ENCODE measurements at places on chromosomes 1 and 21.

- peak; percentile 28 for DNase-seq
Measured at GRCh38 chr1:229199261-229200243, 71.4 kb upstream of the RAB4A start.

GRCh38 chr1:236887081-236887480 lies 92.0 kb downstream of the MTR start:
- no peak for DNase-seq

DNA sequence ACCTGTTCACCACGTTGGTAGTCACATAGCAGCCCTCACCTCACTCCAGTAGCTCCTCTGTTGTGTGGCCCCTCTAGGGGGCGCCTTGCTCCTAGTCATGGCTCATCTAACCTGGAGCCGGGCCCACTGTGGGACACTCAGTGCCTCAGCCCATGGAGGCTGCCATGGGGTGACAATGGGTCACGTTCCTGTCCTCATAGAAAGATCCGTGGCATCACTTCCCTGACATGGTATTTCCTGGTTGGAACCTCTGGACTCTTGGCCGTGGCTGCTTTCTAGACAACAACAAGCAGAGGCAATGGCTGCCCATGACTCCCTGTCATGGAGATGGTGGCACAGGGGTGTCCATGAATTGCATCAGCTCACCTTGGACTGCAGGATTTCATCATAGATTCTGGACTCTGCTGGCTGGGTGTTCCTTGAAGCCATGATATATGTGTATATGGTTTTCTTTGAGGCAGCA lies 27.5 kb upstream of the SLAMF6 start:
- DNase-seq = peak; percentile 60

- no peak for DNase-seq
Measured at GRCh38 chr1:206706298-206706791, 21.6 kb downstream of the MAPKAPK2 start.

- DNase-seq = no peak
Measured at GRCh38 chr1:151852733-151853132, 779 bp downstream of the THEM5 start.

DNA sequence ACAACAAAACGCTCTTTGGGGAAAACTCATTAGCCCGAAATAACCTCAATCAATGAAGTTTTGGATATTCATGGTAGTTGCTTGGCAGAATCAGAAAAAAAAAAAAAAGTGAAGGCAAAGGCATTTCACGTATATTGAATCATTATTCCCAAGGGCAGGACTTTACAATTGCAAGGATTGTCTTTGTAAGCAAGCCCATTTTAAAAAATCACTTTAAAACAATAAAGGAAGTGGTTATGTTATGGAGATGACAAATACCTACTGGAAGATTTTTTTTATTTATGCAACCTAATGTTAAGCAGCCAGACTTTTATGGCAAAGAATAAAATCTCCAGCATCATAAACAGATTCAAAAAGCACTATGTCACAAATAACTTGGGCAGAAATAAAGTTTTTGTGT lies 9.3 kb downstream of the GJB4 start:
- no peak for DNase-seq

GRCh38 chr1:157682710-157683437 lies 17.7 kb downstream of the FCRL3 start:
- DNase-seq = no peak

DNA sequence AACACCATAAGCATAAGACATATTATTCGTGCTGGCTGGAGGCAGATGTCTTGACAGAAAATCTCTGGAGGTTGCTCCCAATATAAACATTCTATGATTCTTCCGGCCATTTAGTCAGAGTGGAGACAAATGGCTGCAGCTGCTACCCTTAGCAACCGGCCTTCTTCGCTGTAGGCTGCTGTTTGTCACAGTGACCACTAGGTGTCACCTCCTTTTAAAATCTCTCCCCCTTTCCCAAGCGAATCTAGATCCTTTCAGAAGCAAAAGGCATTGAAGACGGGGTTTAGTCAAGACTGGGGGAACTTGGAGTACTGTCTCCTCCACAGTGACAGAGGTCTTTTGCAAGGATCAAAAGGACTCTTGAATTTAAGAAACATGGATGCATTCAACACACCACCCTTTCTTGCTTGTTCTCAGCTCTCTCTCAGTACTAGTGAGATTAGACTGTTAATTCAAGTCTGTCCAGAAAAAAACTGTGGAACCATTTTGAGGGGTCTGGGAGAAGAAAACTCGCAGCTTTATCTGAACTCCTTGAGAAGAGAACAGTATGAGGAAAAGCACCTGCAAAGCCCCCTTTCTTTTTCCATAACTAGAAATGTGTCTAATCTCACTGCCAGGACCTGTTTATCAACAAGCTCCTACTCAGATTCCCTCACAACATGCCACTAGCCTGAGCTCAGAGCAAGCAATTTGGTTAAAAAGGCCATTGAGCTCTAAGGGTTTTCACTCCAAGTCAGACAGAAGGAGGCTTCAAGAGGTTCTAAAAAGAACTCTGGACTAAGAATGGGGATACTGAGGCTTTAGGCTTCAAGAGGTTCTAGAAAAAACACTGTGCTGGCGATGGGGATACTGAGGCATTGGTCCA lies 408.3 kb upstream of the PLXNA2 start:
- peak; percentile 30 for DNase-seq

DNA sequence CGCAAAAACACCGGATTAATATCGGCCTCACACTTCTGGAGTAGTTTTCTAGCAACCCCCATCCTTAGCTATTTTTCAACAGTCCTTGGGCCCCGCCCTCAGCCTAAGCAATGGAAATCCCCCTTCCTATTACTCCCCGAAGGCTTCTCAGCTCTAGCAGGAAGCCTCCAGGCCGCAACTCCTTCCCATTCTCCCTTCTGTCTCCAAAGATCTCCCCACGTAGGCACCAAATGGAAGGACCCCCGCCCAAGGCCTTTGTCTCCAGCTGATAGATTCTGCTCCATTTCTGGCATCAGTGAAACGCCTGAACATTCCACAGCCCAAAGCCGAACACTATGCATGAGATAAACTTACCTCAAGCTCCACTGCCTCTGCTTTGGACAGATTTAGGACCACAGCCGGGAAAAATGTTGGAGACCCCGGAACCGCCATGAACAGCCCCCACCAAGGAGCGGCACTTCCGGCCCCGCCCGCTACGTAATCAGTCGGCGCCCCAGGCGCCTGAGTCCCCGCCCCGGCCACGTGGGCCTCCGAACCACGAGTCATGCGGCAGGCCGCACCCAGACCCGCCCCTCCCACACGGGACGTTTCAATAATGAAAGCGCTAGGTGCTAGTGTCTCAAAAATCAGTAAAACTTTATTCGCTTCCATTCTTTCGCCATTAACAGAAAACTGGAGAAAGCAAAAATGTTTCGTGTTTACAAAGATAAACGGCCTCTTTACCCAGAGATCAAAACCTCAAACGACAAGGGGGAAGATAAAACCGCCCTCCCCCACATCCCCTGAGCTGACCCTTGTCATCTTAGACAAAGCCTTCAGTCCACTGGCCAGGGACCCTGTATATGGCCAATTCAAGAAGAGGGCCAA lies at the start of gene NRAS:
NRAS (minus strand) TSS at position 468 of the 867 bp plus-strand sequence. CDS start 611 bp downstream, outside the sequence.
- DNase-seq = peak; percentile 95

DNA sequence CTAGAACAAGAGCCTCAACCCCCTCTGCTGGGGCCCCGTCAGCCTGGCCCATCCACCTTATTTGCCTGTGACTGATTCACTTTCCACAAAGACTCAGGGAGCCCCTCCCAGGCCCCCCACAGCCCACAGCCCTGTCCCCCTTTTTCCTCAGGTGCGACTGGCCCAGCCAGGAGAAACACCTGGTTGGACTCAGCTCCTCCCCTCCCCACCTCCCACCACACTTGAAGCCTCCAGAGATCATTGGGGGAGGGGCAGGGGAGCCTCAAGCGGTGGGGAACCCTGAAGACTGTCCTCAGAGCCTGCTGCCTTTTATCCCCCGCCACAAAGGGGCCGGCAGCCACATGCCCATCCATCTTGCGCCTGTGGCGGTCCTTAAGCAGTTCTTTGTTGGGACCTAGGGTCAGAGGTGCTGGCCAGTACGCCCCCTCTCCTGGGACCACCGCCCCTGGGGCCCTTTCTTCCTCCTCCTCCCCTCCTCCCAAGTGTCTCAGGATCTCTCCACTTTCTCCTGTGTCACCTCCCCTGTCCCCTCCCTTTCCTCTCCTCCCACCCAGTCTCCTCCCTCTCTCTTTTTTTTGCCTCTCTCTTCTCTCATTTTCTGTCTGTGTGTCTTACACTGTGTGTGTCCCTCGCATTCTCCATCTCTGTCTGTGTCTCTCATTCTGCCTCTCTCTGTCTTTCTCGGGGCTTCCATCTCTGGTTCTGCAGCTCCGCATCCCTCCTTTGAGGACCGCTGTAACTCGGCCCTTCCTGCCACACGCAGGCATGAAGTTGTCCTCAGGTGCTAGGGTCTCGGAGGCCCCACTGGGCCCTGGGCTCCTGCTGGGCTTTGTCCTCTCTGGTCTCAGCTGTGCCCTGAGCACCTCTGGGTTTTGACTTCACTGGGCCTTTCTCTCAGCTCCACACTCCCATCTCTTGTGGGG lies 12.2 kb downstream of the CRABP2 start:
- DNase-seq = peak; percentile 20

GRCh38 chr1:198876371-198876871 lies 237.6 kb downstream of the PTPRC start:
- no peak for DNase-seq

GRCh38 chr1:179169616-179170467 lies 59.6 kb downstream of the ABL2 start:
- no peak for DNase-seq

- no peak for DNase-seq
Measured at GRCh38 chr21:16194095-16194787, 464.5 kb downstream of the USP25 start.

DNA sequence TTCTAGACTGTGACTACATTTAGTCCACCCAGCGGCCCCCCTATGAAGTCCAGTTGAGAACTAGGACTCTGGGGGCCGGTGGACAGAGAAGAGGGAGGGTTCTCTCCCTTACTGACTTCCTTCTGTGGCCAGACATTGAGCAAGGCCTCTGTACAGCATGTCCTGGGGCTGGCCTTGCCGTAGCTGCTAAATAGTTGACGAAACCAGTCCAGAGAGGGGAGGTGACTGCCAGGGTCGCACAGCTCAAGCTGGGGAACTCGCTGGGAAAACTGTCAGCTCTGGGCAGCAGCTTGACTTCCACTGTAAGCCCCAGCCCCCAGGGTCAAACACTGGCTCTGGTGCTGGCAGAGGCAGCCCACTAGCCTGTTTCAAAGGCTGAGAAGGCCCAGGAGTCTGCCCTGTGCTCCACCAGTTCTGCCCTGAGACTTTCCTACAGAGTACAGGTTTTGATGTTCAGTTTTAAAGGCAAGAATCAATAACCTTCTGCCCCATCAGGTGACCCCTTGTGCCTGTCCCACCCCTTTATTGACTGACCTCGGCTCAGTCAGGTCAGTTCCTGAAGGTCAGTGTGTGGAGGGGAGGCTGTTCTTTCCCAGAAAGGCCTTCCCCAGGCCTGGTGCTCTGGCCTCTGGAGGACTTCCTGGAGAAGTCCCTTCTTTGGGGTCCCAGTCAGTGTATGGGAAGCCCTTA lies 14.1 kb downstream of the PCSK9 start:
- no peak for DNase-seq

GRCh38 chr21:42306366-42307035 lies 8.7 kb downstream of the TFF3 start:
- DNase-seq = no peak

- no peak for DNase-seq
Measured at GRCh38 chr1:107820801-107821200, 144.2 kb downstream of the VAV3 start.

- DNase-seq = no peak
Measured at GRCh38 chr1:151616505-151616849, 4.6 kb downstream of the SNX27 start.

GRCh38 chr1:246214708-246215509 lies 292.2 kb downstream of the SMYD3 start:
- peak; percentile 11 for DNase-seq

DNA sequence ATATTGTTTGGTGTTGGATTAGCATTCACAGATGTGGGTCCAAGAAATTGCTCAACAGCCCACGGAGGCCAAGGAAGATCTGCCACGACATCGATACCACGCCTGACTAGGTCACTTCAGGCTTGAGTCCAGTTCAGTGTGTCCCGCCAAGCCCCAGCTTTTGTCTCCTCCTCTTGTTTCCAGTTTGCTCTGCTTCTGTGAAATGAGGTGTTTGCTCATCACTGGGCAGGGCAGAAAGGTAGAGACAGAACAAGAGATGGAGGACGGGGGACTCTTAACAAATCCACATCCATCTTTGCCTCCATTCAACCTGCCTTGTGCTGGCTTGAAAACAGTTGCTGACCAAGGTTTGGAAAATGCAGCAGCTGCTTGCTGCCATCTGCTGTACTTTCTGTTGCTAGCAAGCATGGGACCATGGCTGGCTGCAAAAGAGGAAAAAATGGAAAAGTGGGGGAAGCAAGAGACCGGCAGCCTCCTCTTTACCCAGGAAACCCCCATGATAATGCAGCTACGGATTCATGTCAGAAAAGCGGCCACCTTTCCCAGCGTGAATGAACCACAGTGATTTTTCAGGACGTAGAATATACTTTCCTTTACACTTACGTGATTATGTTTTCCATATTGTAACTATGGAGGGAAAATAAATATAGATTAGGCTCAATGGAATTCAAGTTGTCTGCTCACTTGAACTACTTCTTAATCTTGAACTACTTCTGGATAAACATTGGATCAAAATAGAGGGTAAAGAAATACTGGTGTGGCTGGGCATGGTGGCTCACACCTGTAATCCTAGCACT lies 80.2 kb upstream of the GREM2 start:
- peak; percentile 38 for DNase-seq

GRCh38 chr1:228097333-228098081 lies 5.6 kb downstream of the C1orf35 start:
- DNase-seq = no peak

GRCh38 chr21:33078907-33079582 lies 9.1 kb downstream of the OLIG1 start:
- DNase-seq = peak; percentile 49

- no peak for DNase-seq
Measured at GRCh38 chr1:203085528-203086406, at the start of gene MYOG. MYOG (minus strand) TSS chr1:203086012; CDS start chr1:203085961, 51 bp downstream.

DNA sequence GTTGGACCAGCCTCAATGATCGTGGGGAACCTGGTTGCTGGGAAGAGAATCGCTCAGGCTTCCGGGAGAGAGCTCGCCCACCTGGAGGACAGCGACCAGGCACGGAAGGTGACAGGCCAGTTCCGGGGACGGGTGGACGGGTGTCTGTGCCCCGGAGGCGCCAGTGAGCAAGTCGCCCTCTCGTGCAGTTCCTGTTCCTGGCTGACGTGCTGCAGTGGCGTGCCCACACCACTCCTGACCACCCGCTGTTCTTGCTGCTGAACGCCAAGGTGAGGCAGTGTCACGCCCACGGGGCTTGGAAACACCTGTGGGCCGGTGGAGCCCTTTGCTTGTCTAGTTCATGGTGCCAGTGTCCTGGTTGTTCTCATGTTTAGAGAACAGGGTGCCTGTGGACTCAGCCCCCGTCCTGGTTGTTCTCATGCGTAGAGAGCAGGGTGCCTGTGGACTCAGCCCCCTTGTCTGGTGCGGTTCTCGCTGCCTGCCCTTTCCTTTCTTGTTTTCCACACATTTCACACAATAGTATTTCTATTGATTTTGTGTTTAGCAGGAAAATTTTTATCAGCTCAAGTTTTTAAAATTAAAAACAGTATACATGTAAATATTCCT lies 53.1 kb downstream of the S100B start:
- DNase-seq = peak; percentile 58

All from CD4-positive, alpha-beta T cell treated with Interleukin-4 for 1 hour (primary cell).